ENCODE measurements at places on chromosomes 11 and 22. TPM values are rescaled to one million over a fixed set of nuclear protein-coding genes. Genes with fewer than 3 reads are reported as not detected.

GRCh38 chr22:36928786-36929535 lies 15.5 kb downstream of the CSF2RB start:
- peaks cover 62% of the 10 kb centered on the region for H3K27me3 ChIP-seq
- no peak for DNase-seq
- no peak overlapping the region for H3K27ac ChIP-seq
- no peaks in the 10 kb centered on the region for H3K4me1 ChIP-seq
- H3K4me3 ChIP-seq: no peak overlapping the region

- no peak overlapping the region for H3K4me3 ChIP-seq
- no peak overlapping the region for H3K27ac ChIP-seq
- DNase-seq: no peak
- H3K36me3 ChIP-seq: no peaks in the 10 kb centered on the region
These were observed 85.0 kb downstream of the INSC start for GRCh38 chr11:15199693-15200092.

Gene BIK
- total RNA-seq: not detected

Gene APOBEC3H
- 0.39 TPM for total RNA-seq

Gene SCUBE2
- total RNA-seq: 7.6 TPM

Gene TXN2
- total RNA-seq: 34.9 TPM

Gene SCGB2A2
- not detected for total RNA-seq

Gene SCARF2
- total RNA-seq: 14.5 TPM

All from esophagus muscularis mucosa (tissue), 4 donors.